Neural progenitor cell (in vitro differentiated cells): ENCODE measurements at places on chromosomes 6 and 20.
A peak's percentile ranks its signal among the peaks of the same experiment; 100 is the strongest.

- DNase-seq, result no peak
Measured at GRCh38 chr6:89287351-89288028, 27.6 kb downstream of the GABRR2 start.

GRCh38 chr6:140414966-140415620, 1040.6 kb upstream of the CITED2 start:
- DNase-seq, result peak; percentile 36

DNA sequence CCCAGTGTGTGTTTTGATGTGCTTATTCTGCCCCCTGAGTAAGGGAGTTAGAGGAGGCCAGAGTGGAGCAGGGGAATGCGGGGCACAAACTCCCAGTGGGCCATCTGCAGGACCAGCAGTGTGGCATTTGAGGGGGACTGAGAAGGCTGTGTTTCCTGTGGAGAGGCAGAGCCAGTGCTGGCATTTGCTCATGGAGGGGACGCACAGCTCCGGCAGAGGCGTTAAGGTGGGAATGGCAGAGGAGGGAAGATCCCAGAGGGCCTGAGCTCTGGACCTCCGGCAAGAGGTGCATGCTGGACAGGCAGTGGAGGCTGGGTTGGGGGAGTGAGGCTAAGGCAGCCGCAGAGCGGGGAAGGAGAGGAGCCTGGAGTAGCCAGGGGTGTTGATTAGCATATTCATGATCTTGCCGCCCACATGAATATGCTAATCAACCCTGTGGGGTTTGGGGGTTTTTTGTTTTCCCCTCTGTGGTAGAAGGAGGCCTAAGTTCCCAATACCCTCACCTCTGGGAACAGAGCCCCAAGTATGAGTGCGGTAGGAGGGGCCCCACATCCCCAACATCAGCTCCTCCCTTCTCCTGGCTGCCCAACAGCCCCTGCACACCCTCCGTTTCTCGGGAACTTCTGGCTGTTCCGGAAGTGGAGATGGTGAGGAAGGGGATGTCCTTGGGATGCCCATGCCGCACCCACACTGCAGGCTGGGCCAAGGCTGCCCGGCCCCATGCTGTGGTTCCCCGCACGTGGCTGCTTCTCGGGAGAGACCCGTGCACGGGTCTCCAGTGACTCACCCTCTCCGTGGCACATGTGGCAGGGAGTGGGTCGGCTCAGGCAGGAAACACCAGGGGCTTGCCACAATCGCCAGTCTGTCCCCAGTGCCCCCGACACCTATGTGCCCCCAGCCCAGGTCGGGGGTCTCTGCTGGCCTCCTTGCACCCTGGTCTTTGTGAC, 33.8 kb downstream of the DLGAP4 start:
- no peak for DNase-seq

DNA sequence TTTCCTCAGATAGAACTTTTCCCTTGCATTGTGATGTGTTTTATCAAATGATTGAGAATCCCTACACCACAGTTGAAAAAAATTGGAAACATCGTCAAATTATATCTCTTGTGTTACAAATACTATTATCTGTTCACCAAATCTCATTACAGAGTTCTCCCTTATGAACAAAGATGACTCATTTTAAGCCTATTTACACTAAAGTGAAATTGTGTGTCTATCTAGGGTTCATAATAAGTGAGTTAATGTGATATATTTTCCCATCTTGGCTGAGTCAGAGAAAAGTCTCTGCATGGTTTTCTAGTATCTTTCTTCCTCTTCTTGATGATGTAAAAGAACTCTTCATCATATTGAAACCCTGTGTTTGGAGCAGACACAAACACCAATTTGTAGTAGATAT, 1263.3 kb upstream of the EYS start:
- DNase-seq, result no peak

- DNase-seq, result no peak
Measured at GRCh38 chr6:44512868-44513741, 125.6 kb downstream of the CDC5L start.

DNA sequence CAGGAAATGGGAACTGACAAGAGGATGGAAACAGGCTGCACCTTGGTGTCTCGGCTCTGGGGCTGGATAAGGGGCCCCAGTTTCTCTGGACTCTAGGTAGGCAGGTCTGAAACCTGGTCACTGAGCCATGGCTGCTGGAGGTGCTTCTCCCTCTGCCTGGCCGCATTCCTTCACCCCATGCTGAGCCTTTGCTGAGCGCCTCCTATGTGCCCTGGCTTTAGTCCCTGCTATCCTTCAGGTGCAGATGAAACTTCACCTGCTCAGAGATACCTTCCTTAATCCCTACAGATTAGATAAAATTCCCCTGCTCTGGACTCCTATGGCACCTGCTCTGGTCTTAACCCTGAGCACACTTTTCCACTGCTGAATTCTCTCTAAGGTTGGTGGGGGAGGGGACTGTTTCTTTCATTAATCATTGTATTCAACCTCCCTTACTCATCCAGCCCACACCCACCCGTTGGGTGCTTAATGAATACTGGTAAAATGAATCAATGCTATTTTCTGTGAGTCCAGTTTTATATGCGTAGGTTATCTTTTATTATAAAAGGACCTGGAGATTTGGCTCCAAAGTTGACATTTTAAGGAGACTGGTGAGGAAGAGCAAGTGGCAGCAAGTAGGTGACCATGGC, 19.3 kb downstream of the MYLK4 start:
- no peak for DNase-seq

- peak; percentile 42 for DNase-seq
Measured at GRCh38 chr6:115554060-115554459, 506.6 kb downstream of the FRK start.

DNA sequence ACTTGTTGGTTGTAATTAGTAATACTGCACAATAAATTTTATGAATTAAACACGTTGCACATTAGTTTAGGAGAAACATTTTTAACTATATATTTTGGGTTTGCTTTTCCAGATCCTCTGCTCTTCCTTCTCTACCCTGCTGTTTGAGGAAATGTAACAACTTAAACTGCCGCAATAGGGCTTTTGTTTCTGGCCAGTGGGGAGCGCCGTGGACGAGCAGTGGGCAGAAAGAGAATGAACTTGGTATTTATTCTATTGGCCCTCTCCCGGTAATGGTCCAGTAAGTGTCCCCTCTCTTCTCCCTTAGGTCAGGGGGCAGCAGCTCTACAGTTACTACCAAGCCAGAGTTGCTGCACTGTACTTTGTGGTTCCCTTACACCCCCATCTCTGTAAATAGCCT, 35.2 kb upstream of the EPHA7 start:
- peak; percentile 6 for DNase-seq

GRCh38 chr6:34512738-34513115, 43.4 kb downstream of the SPDEF start:
- no peak for DNase-seq

GRCh38 chr6:151409260-151409659, 17.9 kb upstream of the ZBTB2 start:
- DNase-seq, result no peak

DNA sequence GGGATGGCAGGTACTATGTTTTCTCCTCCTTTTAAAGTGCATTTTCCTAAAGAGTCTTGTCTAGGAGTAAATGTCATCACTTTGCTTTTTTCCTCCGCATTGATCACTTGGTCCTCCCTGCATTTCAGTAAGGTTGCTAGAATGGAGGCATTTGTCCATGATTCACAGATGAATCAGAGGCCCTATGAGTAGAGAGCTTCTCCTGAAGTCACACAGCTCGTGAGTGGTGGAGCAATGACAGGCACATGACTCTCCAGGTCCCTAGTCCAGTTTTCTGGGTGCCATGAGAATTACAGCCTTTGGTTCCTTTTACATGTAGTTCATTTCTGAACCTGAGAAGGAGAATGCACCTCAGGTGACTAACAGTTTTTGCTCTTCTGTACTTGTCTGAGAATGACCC, 50.5 kb downstream of the HLA-A start:
- no peak for DNase-seq

DNA sequence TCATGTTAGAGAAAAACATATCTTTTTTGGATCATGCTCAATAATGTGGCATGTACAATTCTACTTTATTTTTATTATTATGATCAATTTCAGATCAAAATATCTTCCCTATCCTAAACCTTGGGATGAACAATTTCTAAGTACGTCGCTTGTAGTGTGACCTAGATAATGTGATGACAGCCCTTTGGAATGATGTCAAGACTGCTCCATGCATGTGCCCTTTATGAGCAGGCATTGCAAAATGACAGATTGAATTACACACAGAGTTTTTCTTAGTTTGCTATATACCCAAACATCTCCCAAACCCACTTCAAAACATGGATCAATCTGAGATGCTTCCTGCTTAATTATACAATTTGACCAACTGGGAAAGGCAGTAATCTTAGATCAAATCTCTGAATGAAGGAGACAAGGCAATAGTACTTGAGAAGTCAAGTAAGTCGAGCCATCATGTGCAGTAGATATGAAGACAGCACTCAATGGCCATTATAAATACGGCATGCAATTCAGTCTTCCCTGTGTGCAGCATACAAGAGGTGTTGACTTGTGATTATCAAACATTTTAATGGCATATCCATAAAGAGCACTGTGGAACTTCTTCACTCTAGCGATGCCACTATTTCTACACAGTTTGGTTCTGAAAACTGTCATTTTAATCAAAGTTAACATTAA, 294.8 kb downstream of the RNF144B start:
- DNase-seq, result no peak

- no peak for DNase-seq
Measured at GRCh38 chr6:35582315-35582714, 69.6 kb upstream of the TULP1 start.

DNA sequence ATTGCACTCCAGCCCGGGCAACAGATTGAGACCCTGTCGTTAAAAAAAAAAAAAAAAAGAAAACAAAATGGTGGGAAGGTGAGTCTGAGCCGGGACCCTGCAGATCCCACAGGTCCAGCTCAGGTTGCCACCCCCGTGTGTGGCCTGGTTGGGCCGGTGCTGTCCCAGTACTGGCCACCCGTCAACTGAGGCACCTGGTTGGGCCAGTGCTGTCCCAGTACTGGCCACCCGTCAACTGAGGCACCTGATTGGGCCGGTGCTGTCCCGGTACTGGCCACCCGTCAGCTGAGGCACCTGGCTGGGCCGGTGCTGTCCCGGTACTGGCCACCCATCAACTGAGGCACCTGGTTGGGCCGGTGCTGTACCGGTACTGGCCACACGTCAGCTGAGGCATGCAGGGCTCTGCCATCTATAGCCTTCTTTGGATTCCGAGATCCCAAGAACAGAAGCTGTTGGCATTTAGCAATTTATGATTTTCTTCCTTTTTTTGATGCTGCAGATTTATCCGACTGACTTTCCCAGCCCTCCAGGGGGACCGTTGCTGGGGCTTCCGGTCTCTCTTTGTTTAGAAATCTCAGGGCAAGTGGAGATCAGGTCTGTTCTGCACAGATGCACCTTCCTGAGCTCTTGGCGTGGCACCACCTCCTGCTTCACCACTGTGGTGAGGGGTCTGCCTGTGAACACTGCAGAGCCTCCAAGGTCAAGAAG, 113.8 kb downstream of the SYCP2 start:
- no peak for DNase-seq

- DNase-seq, result peak; percentile 41
Measured at GRCh38 chr20:25623225-25623735, 534 bp downstream of the NANP start.

DNA sequence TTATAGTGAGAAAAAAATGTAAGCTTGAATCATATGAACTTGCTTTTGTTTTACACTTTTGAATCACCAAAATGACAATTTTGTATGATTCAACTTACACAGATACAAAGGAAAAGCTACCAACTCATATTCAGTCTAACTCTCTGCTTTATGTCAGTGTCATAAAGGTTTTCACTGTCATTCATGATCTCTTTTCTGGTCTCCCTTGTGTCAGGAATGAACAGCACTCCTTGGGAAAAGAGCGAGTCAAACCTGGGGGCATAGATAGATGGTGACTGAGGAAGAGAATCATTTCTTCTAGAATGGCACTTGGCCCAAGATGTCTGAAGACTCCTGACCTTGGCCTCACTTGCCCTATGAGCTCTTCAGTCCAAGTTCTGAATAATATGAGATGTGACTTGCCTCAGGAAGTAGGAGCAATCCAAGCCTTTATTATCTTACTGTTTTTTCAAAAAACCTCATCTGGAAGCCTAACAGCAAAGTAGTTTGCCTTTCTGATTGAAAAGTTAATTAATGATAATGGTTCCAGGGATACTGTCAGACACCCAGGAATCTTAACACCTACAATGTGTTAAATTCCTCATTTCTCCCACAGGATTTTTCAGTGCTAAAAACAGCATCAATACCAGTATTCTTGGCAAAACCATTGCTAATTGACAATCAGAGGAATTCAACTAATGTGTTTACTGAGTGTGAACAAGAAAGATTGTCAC, 270.0 kb upstream of the HSF2 start:
- no peak for DNase-seq

DNA sequence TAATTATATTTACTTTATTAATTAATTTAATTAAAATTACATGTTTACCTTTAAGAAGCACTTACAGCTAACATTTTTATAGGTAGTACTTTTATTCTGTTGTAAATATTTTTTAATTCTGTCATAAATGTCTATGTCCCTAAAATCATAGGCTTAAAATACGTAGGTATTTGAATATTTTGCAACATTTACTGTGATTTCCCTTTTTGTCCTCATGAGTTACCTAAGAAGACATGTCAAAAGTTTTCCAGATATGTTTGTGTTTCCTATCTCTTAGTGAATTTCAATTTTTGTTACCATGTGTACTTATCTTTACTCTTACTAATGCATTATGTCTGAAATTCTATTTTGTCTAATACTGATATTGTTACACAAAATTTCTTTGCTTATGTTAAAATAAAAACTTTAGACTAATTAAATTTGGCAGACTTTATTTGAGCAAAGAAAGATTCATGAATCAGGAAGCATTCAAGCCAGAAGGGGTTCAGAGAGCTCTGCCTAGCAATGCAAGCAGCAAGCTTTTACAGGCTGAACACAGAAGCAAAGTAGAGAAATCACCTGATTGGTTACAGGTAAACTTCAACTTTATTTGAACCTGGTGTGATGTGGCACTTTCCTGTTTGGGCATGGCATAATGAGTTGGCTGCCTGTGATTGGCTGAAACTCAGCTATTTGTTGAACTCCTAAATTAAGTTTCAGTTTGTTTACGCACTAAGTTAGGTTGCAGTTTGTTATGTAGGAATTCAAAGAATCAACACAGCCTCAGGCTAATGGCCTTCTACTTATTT, 123.2 kb upstream of the TMEM170B start:
- no peak for DNase-seq

DNA sequence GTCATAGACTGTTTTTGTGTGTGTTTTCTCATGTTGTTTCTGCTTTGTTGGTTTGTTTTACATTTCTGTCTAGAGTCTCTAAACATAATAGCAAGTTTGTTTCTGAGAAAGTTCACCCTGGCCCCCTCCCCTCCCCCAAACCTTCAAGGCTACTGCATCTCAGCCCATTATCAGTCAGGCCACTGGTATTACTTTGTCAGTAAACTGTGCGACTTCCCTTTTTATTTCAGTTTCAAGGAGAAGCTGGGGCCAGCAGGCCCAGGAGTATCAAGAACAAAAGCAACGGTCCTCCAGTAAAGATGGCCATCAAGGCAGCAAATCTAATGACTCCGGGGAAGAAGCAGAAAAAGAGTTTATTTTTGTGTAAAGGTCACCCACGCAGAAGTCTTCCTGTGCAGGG, 32.8 kb upstream of the SCGN start:
- DNase-seq, result no peak

DNA sequence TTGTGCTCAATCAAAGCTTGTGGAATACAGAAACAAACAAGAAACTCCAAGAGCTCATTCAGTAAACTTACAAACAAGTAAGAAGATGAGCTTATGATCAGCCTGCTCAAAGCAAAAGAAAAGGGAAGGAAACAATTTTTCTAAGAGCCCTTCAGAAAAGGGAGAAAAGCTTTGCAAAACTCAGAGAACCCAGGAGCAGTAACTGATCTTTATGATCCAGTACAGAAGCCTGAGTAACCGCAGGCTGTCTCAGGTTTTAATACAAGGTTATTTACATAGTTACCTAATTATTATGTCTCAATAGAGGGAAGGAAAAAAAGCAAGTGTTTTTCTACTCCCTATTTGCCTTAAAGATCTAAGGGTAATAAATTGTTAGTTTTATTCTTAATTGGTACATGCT, 226.5 kb downstream of the MAFB start:
- no peak for DNase-seq
